ENCODE measurements at places on chromosomes 12 and 14. TPM values are rescaled to one million over a fixed set of nuclear protein-coding genes. Genes with fewer than 3 reads are reported as not detected.

PIK3C2G gene
- total RNA-seq, result 1.2 TPM

PROX2 gene
- total RNA-seq, result not detected

SPIC gene
- 0.42 TPM for total RNA-seq

AGAP2 gene
- 1.4 TPM for total RNA-seq

CCDC88C gene
- total RNA-seq, result 19.7 TPM

VEZT gene
- 153 TPM for total RNA-seq

PLEKHG7 gene
- 0.37 TPM for total RNA-seq

KRT78 gene
- total RNA-seq, result not detected

KCNMB4 gene
- 9.7 TPM for total RNA-seq

AHSA1 gene
- 66.2 TPM for total RNA-seq

MAGOHB gene
- 49.6 TPM for total RNA-seq

CMTM5 gene
- total RNA-seq, result 3.5 TPM

TMEM52B gene
- 0.11 TPM for total RNA-seq

TAMALIN gene
- total RNA-seq, result 13.0 TPM

SERPINA12 gene
- not detected for total RNA-seq

- DNase-seq, result no peak
Observed at GRCh38 chr12:50024805-50025186, 498 bp downstream of the RACGAP1 start.

- no peak for DNase-seq
Observed at GRCh38 chr14:101977311-101978071, 13.1 kb downstream of the DYNC1H1 start.

DNA sequence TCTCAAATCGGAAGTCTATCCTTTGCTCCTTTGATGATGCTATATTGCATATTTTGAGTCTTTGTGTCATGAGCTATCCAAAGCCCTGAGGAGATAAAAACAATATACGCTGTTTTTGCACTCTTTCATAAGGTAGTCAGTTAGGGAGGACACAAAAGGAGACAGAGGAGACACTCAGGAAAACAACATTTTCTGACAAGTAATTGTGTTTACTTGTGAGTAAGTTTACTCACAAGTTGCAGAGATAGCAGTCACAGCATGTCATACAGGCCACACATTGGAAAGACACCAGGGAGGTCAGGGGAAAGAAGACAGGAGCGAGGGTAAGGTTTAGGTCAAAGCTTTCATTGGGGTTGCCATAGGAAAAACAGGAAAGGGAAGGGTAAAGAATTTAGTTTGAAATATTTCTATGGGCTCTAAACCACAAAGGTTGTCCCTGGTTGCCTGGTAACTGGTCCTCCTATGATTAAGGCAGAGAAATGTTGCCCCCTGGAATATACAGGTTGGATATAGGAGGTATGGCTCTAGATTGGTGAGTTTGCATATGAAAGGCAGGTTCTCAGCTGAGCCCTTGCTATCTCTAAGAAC lies 7.4 kb upstream of the GABARAPL1 start:
- no peak for DNase-seq

DNA sequence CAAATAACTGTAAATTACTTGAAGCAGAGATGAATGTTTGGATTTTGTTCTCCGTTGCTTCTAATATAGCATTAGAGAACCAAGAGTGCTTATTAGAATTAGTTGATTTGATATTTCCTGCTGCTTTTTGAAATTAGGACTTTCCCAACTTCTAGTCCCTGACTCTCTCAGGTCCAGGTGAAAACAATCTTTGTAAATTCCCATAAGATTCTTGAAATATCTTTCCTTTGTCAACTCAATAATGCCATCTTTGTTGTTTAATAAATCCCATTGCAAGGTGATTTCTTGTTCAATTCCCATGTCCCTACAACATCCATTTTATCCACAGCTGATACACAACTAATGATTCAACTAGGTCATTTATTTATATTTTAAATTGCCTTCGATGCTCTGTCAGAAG lies at the start of gene OR4K2:
TSS of gene OR4K2 (plus strand) at position 301 of the 400 bp plus-strand sequence. CDS start 1,126 bp downstream, outside the sequence.
- no peak for DNase-seq

GRCh38 chr12:117854339-117855012 lies 114.3 kb downstream of the KSR2 start:
- no peak for DNase-seq

DNA sequence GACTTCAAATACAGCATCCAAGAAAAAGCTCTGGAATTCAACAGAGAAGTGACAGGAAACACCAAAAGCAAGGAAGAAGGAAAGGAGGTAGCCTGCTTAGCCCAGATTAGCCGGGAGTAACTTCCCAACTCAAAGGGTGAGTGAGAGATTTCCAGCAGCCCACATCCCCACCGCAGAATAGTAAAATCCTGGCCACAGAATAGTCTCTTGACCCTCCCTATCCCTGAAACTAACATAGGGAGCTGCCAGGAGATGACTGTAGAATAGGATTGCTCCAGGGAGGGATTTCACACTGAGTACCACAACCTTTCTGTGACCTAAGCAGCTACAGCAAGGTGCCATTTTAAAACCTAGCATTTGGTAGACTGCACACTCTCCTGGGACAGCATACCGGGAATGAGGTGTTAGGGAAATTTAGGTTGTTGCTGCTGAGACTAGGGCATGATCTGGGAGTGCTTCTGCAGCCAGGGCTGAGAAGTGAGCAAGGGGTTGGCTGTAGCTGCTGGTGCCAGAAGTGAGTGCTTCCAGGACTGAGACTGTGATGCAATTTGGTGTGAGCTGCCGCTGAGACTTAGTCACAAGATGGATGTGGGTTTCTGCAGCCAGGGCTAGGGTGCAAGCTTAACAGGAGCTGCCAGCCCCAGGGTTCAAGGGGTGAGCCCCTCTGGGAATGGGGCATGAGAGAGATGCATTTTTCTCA lies 66.0 kb downstream of the TMTC3 start:
- no peak for DNase-seq

DNA sequence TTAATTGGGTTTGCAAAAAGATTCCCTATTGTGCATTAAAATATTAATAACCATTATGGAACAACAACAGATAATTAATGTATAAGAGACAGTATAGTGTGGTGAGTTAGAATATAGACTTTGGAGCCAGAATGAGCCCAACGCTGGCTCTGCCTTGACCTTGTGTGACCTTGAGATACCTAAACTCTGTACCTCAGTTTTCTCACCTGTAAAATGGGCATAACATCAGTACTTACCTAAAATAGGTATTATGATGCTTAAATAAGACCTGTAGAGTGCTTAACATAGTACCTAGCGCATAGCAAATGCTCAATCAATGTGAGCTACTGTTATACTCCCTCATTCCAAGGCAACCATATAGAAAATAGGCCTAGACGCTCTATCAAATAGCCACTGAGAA lies 90.9 kb upstream of the TTC7B start:
- no peak for DNase-seq

DNA sequence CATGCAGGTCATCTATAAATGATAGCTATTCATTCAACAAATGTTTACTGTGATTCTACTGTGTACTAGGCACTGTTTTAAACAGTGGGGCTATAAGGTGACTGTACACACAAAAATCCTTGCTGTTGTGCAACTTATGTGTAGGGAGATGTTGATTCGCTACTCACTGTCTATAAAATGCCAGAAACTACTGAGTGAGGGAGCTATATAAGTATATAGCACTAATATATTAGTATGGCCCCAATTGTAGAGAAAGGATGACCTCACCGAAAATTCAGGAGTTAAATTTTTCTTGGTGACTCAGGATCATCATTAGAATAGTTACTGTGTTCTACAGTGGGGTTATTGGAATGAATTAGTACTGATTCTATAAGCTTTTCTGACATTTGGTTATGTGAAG lies 117.4 kb downstream of the TGFB3 start:
- DNase-seq, result no peak

DNA sequence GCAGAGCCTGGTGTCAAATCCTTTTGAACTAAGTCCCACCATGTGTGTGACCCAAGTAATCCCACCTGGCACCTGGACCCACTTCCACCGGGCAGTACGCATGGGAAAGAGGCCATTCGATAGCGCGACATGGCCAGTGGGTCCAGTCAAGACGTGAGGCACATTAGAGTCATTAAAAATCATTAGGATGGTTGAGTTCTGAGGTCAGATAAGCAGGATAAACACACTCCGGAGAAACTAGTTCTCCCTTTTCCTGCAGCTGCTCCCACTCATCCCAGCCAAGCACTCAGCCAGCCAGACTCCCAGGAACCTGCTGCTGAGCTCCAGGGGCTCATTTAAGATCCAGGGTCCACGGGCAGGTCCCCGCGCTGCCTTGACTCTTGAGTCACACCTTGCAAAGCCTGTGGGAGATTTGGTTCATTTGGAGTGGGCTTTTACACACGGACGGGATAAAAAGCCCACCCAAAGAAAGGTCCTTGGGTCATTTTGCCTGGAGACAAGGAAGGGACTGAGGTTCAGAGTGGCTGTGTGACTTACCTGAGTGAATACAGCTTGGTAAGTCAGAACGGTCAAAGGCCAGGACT lies 313.9 kb downstream of the BCL11B start:
- DNase-seq, result no peak

GRCh38 chr12:121009741-121010140 lies 6.5 kb downstream of the C12orf43 start:
- DNase-seq, result no peak

DNA sequence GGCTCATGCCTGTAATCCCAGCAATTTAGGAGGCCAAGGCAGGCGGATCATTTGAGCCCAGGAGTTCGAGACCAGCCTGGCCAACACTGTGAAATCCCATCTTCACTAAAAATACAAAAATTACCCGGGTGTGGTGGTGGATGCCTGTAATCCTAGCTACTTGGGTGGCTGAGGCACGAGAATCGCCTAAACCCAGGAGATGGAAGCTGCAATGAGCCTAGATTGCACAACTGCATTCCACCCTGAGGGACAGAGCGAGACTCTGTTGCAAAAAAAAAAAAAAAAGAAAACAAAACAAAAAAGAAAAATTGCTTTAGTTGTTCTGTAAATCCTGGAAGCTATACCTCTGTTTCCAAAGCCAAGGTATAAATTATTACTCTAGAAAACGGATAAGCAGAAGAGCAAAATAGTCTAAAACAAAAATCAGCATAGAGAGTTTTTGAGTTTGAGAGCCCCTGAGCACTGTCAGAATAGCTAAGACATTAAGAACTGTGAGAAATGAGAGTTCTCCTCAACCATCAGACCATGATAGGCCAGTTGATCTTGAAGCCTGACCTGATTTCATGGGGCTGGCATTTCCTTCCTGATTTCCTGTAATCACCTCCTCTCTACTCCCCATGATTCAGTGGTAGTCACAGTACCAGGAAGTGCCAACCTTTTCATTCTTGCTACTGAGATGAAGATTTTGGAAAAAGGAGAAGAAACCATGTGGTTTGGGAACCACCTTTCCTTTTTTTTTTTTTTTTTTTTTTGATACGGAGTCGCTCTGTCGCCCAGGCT lies 31.7 kb downstream of the ATP2A2 start:
- DNase-seq, result no peak

- no peak for DNase-seq
Observed at GRCh38 chr14:87045246-87045645, 947.7 kb downstream of the GALC start.

GRCh38 chr14:63650256-63650952 lies 8.7 kb upstream of the WDR89 start:
- no peak for DNase-seq

GRCh38 chr14:55586411-55586810 lies 6.4 kb downstream of the KTN1 start:
- no peak for DNase-seq

DNA sequence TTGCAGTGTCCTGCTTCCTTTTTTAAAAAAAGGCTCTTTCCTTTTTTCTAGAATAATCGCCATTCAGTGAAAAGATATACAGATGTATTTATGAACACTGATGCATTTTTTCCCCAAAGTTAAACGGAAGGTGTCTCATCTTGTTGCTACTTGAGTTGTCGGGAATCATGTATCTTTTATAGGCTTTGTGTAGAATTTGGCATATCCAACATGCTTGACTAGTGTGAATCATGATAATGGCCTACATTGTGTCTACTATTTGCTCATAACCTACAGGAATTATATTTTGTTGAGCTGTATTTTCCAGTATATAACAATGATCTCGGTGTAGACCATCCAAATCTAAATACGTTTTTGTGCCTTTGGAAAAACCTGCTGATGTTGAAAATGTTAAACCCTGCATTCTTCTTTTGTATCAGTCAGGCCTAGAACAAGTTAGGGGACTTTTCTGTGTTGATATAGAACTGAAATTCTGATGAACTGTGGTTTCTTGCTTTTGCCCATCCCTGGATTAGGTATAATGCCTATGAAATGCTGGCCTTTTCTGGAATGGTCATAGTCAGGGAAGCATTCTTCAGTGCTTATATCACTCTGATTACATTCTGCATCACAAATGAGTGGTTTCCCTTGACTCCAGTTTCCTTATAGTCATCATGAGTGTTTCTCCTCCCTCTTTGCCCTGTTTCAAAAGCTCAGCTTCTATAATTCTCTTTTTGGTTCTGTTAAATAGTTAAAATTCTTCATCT lies 10.8 kb downstream of the BMAL2 start:
- DNase-seq, result no peak

DNA sequence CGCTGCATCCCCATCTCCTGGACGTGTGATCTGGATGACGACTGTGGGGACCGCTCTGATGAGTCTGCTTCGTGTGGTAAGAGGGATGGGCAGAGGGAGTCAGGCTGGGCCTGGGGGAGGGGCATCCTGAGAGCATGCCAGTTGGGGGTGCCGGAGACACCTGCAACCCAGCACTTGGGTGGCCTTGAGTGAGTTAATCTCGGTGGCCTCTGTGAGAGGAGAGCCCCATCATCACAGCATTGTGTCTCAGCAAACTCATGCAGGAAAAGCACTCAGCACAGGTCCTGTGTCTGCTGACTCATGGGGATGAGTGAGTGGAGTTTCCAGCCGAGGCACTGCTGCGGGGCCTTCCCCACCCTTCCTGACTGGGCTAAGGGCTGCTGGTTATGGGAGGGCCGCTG lies 19.6 kb upstream of the LRP1-AS start:
- DNase-seq, result no peak

- no peak for DNase-seq
Observed at GRCh38 chr14:53432378-53432802, 279.3 kb upstream of the DDHD1 start.

DNA sequence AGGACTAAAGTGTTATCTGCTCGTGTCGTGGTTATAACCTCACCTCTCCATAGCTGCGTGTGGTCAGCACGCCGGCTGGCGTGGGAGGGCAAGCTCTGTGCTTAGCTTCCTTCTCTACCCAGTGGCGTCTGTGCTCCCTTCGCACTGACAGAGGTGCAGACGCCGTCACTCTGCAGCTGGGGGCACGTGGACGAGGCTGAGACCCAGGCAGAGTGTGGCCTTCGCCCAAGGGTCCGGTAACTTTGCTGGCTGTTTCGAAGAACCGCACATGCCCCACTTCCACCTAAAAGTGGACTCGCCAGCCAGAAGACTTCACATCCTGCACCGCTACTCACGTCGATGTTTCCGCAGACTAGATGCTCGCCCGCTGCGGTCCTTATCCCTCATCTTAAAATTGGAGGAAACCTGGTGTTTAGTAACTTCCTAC lies 35.9 kb upstream of the DYNC1H1 start:
- DNase-seq, result no peak

DNA sequence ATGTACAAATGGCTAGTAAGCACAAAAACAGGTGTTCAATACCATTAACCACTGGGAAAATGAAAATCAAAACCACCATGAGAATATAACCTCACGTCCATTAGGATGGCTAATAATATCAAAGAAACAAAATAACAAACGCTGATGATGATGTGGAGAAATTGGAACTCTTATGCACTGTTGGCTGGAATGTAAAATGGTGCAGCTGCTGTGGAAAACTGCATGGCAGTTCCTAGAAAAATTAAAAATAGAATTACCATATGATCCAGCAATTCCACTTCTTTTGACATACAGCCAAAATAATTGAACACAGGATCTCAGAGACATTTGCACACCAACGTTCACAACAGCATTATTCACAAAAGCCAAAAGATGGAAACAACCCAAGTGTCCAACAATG lies 51.5 kb downstream of the TMPRSS12 start:
- no peak for DNase-seq

GRCh38 chr12:130703733-130704375 lies 12.2 kb downstream of the RIMBP2 start:
- DNase-seq, result no peak

All from urinary bladder (tissue), 4 donors.